Globus pallidus (tissue), 1 donor: ENCODE measurements at places on chromosomes 3 and 15.

DNA sequence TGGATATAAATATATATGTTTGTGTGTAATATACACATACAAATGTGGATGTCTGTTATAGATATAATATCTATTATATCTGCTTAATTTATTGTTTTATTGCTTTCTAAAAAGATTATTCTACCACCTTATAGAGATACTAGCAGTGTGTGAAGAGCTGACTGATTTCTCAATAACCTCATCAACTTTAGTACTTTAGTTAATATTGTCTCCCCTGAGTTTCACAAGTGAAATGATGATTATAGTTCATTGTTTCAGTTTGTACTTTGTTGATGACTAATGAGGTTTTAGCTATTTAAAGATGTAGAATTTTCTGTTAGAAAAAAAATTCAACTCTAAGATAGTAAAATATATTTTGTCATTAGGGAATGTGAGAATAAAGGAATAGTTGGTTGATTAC lies 11.4 kb downstream of the RSRC1 start:
- DNase-seq = no peak

DNA sequence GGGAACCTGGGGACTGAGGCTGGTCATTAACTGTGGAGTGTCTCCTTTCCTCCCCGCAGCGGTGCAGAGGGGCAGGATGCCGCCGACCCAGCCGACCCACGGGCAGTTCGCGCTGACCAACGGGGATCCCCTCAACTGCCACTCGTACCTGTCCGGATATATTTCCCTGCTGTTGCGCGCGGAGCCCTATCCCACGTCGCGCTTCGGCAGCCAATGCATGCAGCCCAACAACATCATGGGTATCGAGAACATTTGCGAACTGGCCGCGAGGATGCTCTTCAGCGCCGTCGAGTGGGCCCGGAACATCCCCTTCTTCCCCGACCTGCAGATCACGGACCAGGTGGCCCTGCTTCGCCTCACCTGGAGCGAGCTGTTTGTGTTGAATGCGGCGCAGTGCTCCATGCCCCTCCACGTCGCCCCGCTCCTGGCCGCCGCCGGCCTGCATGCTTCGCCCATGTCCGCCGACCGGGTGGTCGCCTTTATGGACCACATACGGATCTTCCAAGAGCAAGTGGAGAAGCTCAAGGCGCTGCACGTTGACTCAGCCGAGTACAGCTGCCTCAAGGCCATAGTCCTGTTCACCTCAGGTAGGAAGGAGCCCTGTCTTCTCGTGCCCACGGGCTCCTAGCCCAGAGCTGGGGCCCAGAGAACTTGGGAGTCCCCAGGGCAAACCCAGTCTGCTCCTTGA lies 3.7 kb downstream of the NR2F2 start:
- DNase-seq = no peak

GRCh38 chr3:27721717-27722564 lies at the start of gene EOMES:
EOMES (minus strand) TSS chr3:27722323; CDS start chr3:27722294, 29 bp downstream.
- no peak for DNase-seq

- no peak for DNase-seq
Observed at GRCh38 chr3:172528677-172529076, 5.4 kb upstream of the TNFSF10 start.

- no peak for DNase-seq
Observed at GRCh38 chr3:1942781-1943180, 155.9 kb upstream of the CNTN4 start.

- DNase-seq = no peak
Observed at GRCh38 chr3:188571531-188572095, 417.7 kb downstream of the LPP start.

DNA sequence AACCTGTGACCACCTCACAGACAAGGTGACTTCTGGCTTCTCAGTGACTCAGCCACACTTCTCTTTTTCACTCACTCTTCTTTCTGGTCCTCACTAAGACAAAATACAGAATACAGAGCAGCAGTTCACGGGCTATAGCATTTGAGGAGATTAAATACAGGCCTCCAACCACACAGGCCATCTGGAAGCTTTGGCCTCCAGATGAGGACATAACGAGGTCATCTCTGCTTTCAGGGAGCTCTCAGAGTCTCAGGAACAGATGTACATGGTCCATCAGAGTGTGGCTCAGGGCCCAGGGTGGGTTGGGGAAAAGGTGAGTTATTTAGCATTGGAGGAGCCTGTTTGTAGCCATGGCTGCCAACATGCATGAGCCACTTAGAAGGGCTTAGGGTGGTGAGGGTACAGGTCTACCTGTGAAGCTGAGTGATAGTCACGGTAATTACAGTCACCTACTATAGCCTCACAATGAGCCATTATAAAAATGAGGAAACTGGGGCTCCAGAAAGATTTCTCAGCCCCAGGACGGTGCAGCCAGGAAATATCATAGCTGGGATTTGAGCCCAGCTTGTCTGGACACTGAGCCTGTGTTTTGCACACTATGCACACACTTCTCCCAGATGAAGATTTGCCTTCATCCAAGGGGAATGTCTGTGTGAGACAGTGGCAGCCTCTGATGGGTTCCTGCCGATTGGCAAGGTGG lies 159.8 kb upstream of the CTDSPL start:
- DNase-seq = no peak

GRCh38 chr15:92665100-92665555 lies 9.6 kb upstream of the FAM174B start:
- no peak for DNase-seq

DNA sequence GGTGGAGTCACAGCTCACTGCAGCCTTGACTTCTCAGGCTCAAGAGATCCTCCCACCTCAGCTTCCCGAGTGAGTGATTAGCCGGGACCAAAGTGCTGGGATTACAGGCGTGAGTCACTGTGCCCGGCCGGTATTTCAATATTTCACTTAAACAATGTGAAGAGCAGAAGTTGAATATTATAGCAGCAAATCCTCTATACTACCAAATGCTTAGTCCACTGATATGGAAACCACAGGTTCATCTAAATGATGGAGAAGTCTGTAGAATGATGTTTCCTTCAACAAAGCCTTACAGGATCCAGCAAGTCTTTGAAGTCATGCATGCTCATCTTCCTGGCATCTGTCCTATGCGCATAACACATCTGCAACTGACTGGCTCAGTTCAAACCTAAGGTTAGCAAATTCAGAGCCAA lies 20.3 kb upstream of the UACA start:
- no peak for DNase-seq

GRCh38 chr3:108472001-108472591 lies 38.3 kb downstream of the MYH15 start:
- no peak for DNase-seq

GRCh38 chr3:188759336-188760005 lies 412.3 kb upstream of the TPRG1 start:
- no peak for DNase-seq

GRCh38 chr15:35118960-35119359 lies 33.9 kb upstream of the NANOGP8 start:
- no peak for DNase-seq

GRCh38 chr3:162398554-162398953 lies 901.9 kb downstream of the OTOL1 start:
- DNase-seq = no peak

DNA sequence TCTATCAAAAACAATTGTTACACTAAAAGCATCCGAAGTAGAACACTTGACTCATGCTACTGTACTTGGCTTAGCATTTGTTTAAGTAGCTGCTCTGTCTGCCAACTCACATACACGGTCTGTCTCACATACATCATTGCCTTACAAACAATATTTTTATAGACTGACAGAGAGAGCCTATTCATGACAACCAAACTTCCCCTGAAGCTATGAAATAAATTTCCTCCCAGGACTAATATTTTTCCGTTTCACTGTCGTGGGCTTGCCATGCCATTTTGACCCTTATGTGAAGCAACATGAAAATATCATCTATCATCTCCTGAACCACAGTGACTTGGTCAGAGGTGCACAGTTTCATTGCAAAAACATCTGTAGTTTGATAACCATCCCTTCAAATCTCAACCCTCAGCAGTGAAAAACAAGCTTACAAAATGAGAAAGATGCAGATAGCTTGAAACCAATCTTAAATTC lies 66.5 kb upstream of the PYGO1 start:
- no peak for DNase-seq

DNA sequence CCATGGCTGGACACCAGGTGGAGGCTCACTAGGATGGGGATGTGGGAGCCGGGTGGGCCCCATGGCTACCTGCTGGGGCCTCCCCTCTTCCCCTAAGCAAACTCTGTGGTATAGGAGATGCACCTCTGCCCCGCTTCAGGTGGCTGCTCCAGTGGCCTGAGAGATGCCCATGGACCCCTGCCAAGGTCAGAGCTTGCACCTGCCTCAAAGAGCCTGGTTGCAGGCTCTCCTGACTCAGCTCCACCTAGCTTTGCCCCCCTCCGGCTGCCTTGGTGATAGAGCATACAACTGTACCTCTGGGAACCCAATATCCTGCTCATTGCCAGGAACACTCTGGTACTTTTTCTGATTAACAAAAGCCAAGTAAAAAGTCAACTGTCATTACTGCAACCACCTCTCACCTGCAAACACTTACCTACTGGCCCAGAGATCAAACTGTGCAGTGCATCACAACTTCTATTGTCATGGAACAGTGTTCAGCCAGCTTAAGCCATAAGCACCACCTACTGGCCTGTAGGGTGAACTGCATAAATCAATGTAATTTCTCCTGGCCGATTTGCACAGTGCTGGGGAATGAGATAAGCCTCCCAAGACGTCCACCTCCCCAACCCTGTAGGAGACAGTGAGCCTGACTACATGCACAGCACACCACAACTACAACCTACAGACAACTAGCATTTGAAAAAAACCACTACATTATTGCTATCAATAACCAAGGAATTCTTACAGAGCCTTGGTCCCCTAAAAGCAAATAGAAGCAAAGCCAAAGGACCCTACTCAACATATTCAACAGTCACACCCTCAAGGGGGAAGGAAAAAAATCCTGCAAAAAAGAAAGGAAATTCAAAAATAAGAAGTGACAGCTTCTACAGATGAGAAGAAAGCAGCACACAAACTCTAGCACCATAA lies 352.4 kb upstream of the ARHGEF26 start:
- DNase-seq = peak; percentile 29

DNA sequence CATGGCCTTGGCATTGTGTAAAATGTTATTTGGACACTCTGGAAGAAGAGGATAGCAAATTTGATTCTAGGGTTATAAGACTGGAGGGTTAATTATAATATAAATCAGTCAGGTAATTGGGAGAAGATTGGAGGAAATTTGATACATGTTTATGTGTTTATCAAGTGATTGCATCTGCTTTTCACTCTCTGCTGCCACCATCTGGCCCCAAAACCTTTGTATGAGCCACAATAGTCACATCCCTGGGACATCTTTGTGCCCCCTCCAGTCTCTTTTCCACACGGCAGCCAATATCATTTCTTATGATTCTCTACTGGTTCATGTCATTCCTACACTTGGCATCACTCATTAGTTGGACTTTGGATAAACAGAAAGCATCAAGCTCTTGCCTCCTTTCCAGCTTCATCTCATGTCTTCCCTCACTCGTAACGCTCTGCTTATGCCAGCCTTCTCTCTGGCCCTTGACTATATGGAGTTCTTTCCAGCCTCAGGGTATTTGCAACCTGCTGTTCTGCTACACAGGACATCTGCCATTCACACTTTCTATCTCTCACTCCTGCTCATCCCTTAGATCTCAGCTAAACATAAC lies 602.3 kb upstream of the SUCLG2 start:
- no peak for DNase-seq

DNA sequence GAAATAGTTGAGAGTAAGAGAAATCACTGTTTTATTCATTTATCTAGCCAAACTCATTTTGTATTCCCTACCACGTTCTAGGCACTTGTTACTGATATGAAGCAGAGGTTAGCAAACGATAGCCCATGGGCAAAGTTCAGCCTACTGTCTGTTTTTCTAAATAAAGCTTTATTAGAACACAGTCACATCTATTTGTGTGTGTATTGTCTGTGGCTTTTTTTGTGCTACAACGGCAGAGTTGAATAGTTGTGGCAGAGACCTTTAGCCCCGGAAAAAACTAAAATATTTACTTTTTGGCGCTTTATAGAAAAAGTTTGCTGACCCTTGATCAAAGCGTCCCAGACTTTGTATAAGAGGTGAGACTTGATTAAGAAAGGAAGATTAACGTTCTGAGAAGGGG lies 289.1 kb upstream of the CFAP20DC start:
- no peak for DNase-seq
